Activated CD4-positive, CD25-positive, alpha-beta regulatory T cell (primary cell): ENCODE measurements at places on chromosomes 13 and 19.

DNA sequence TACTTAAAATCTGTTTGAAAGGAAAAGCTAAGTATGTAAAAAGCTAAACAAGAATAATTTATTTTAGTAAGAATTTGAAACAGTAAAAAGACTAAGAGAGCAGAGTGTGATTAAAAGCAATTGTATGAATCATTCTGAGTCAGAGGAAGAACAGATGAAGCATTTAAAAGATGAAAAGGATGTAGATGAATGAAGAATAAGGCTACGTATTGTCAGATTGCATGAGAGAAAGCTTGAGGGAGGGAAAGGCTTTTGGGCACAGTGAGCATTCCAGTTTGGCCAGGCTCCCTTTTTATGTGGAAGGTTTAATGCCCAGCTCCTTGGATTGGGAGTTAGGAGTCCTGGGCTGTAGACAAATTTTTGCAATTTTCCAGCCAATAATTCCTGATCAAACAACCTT, 117.7 kb downstream of the FREM2 start:
- no peak for DNase-seq

GRCh38 chr13:109666656-109667055, 119.7 kb downstream of the IRS2 start:
- no peak for DNase-seq

DNA sequence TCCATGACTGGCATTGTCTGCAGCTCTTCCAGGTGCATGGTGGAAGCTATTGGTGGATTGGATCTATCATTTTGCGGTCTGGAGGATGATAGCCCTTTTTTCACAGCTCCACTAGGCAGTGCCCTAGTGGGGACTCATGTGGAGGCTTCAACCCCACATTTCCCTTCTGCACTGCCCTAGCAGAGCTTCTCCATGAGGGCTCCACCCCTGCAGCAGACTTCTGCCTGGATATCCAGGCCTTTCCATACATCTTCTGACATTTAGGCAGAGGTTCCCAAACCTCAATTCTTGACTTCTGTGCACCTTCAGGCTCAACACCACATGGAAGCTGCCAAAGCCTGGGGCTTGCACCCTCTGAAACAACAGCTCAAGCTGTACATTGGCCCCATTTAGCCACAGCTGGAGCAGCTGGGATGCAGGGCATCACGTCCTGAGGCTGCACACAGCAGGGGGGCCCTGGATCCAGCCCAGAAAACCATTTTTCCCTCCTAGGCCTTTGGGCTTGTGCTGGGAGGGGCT, 800.2 kb upstream of the MIR17HG start:
- DNase-seq, result no peak

- no peak for DNase-seq
These were observed 19.2 kb downstream of the RYR1 start for GRCh38 chr19:38452430-38453366.

DNA sequence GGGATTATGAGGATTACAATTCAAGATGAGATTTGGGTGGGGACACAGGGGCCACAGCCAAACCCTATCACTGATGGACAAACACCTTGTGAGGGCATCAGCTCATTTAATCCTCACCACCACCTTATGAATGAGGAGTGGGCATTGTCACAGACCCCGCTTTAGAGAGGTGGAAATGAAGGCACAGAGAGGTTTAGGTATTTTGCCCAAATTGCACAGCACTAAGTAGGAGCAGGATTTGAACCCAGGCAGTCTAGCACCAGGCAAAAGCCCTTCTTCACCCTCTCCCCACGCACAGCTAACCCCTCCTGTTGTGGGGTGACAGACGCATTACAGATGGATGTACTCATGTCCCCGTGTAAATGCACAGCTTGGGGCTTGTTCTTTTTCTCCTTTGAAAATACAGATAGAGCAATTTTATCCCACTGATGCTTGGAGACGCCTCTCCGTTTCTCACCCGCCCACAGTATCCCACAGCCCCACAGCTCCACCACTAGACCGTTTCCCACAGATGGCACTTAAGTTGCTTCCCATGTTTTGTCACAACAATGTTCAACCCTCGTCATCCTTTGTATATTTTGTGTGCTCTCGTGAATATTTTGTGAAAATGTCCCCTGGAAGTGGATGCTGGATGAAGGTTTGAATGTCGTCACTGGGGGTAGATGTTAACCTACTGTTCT, 48.2 kb downstream of the ANKRD10 start:
- DNase-seq, result no peak

GRCh38 chr19:556611-557382, 12.9 kb downstream of the GZMM start:
- no peak for DNase-seq

- no peak for DNase-seq
These were observed 35.1 kb downstream of the RASA3 start for GRCh38 chr13:114097212-114097892.
